ENCODE measurements at places on chromosomes 7 and 10.

GRCh38 chr7:66627151-66627681, 1.5 kb upstream of the KCTD7 start:
- DNase-seq: no peak

GRCh38 chr10:96596422-96597407, 9.9 kb upstream of the TM9SF3 start:
- no peak for DNase-seq

GRCh38 chr10:74916283-74916682, 89.9 kb downstream of the KAT6B start:
- no peak for DNase-seq

DNA sequence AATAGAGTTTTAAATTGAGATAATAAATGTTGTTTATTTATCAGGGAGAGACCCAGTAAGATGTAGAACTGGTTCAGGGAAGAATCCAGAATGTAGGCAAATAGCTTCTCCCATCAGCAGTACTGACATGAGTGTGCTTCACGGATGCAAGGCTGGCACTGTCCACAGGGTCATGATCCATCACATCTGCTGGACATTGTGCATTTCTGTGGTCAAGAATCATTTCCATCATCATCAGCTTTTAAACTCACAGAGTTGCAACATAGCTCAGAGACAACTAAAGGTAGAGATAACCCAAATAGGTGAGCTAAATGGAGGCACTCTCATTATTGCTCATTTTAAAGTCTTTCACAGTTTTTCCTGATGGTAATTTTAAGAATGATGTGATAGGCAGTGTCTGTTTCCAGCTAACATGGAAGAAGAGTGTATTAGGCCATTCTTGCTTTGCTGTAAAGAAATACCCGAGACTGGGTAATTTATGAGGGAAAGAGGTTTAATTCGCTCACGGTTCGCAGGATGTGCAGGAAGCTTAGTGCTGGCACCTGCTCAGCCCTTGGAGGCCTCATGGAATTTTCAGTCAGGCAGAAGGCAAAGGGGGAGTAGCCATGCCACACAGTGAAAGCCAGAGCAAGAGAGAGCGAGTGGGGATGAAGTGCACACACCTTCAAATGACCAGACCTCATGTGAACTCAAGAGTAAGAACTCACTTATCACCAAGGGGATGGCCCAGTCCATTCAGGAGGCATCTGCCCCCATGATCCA, 80.8 kb downstream of the INPP5A start:
- no peak for DNase-seq

DNA sequence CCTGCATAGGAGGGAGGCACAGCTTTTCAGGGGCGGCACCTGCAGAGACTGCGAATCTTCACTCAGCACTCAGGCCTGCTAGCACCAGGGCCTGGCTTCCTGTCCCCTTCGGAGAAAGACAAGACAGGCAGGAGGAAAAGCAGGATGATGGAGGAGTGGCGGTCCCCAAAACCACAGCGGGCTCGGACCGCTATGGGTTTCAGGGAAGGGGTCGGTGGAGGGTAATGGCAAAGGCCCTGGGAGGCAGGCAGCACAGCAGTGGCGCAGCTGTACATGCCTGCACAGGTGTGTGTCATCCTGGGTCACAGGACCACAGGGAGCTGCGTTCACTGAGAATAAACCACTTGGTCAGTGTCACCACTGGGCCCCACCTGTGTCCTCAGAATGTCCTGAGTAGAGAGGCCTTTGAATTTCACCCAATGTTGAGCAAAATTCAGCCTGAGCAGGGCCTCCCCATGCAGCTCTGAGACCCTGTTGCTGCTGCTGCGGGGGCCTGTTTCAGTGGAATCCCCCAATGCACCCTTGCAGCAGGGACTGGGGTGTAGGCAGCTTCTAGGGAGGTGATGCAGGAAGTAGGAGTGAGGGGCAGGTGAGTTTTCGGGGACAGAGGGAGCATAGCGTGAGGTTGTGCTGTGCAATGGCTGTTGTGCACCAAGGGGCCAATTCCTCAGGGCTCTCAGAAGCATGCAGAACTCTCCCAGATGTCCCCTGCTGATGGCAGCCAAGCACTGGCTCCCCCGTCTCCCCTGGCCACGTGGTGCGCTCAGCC, 90.6 kb upstream of the PPP2R2D start:
- no peak for DNase-seq

GRCh38 chr7:12719141-12719919, 31.9 kb downstream of the ARL4A start:
- no peak for DNase-seq

DNA sequence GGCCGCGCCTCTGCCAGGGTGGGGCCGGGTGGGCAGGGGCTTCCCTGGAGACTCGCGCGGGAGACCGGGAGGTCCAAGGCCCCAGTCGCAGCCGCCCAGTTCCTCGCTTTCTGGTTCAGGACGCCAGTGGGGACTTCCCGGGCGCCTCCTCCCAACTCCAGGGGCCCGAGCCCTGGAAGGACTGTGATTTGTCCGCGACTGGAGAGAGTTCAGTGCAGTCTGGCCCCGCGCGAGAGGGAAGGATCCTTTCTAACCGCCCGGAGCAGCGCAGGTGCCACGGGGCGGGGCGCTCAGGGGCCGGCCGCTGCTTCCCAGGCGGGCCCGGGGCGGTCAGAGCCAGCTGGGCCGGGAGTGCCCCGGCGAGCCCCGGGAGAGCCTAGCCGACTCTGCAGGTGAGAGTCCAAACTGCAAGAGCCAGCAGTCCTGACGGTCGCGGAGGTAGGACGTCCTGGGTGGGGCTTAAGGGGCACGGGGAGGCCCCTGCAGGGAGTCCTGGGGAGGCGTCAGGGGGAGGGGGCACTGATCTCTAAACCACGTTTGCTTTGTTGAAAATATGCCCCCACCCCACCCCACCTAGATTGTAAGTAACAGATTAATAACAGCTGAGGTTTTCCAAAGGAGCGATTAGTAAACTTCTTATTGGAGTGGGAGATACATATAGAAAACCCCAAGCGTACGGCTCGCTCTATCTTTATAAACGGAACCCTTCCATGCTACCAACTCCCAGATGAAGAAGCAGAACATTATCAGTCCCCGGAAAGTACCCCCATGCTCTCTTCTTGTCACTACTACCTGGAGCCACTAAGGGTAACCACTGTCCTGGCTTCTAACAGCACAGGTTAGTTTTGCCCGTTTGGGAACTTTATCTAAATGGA, 8.2 kb downstream of the NKX2-3 start:
- no peak for DNase-seq

- no peak for DNase-seq
These were observed 17.9 kb downstream of the ZFAND2A start for GRCh38 chr7:1142051-1142635.

- DNase-seq: no peak
These were observed 212.8 kb downstream of the NSUN6 start for GRCh38 chr10:18438361-18439126.

GRCh38 chr7:24576171-24577025, 3.1 kb downstream of the PALS2 start:
- DNase-seq: peak; percentile 33

DNA sequence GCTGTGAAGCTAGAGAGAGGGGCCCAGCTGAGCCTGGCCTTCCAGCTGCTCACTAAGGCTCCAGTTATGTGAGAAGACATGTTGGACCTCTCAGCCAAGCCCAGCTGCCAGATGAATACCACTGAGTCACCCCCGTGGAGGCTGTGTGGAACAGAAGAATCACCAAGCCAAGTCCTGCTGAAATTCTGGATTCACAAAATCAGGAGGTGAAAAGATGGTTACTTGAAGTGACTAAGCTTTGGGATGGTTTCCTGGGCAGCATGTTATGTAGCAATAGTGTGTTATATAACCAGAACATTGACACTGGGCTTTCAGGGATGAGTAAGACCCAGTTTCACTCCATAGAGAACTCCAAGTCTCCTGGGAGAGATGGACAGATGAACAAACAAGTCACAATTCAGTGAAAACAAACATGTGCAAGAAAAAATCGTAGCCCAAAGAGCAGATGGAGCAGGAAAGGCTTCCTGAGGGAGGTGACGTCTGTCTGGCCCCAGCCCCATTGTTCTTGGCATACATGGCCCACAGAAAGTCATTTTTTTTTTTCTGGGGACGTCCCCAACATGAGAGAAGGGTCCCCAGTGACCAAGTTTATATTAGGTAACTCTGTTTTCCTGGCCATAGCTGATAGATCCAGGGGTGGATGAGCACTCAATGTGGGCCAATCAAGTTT, 64.1 kb upstream of the PDZD8 start:
- DNase-seq: no peak

- DNase-seq: no peak
These were observed 365.2 kb upstream of the MEOX2 start for GRCh38 chr7:16051561-16052255.

DNA sequence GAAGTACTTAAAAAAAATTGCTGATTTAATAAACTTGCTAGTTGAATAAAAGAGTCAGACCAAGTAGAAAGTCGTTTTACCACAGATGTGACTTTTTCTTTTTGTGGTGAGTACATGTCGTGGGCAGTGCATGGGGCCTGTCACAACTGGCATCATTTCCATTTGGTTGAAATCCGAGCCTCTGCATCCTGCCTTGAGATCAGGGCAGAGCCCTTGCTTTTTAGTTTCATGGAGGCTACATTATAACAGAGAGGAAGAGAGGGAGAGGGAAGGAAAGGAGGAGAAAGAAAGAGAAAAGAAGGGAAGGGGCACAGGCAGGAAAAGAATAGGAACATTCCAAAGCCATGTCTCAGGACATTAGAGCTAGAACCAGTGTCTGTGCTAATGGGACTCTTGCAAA, 20.4 kb upstream of the INSYN2A start:
- DNase-seq: no peak

DNA sequence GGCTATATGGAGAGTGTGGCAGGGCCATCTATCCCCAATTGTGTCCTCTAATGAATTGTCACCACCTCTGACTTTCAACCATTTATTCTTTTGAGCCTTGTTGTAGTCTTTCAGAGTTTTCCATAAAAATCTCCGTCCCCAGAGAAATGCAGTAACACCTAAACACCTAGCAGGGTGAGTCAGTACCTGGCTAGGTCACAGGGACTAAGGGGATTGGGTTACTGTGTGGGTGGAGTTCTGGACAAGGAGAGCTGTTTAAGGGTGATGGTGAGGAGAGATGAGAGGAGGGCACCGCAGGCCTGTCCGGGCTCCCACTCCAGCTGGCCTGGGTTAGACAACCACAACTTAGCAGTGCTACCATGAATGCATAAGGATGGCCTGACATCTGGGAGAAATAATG, 186.2 kb upstream of the LYZL1 start:
- DNase-seq: no peak

- no peak for DNase-seq
These were observed 55.8 kb upstream of the KIF5B start for GRCh38 chr10:32112055-32112454.

GRCh38 chr7:90763108-90763507, 167.0 kb downstream of the CDK14 start:
- no peak for DNase-seq

DNA sequence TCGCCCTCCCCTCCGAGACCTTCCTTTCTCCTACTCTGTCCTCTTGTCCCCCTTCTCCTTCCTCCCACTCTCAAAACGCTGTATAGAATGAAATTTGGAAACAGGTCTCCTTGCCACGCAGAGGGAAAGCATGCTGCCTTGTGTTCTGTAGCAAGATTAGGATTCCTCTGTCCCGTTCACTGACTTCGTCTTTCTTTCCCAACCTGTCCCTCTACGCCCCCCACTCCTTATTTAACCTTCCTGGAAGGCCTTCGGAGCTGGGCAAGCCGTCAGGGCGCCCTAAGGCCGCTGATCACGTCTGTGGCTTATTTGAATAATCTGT, 1.3 kb downstream of the HOXA9 start:
- no peak for DNase-seq

- no peak for DNase-seq
These were observed 321.8 kb downstream of the DPP6 start for GRCh38 chr7:154373956-154374355.

GRCh38 chr10:73039635-73040034, 57.0 kb downstream of the P4HA1 start:
- DNase-seq: no peak

GRCh38 chr7:142174441-142174840, 62.9 kb downstream of the MGAM2 start:
- no peak for DNase-seq

- DNase-seq: no peak
These were observed 17.7 kb upstream of the DNMBP start for GRCh38 chr10:100027416-100027815.

DNA sequence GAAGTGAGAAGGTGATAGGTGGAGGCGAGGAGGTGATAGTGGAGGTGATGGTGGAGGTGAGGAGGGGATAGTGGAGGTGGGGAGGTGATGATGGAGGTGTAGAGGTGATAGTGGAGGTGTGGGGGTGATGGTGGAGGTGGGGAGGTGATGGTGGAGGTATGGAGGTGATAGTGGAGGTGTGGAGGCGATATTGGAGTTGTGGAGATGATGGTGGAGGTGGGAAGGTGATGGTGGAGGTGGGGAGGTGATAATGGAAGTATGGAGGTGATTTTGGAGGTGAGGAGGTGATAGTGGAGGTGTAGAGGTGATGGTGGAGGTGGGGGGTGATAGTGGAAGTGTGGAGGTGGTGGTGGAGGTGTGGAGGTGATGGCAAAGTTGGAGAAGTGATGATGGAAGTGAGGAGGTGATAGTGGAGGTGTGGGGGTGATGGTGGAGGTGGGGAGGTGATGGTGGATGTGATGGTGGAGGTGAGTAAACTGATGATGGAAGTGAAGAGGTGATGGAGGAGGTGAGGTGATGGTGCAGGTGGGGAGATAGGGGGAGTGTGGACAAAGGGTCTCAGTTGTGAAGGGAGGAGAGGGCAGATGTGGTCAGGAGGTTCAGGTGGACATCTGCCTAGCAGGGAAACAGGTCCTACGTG, 36.6 kb downstream of the ADCY1 start:
- no peak for DNase-seq
